ENCODE measurements at places on chromosomes 3 and 15.

GRCh38 chr3:115651087-115651486, 27.8 kb downstream of the GAP43 start:
- no peak for DNase-seq

DNA sequence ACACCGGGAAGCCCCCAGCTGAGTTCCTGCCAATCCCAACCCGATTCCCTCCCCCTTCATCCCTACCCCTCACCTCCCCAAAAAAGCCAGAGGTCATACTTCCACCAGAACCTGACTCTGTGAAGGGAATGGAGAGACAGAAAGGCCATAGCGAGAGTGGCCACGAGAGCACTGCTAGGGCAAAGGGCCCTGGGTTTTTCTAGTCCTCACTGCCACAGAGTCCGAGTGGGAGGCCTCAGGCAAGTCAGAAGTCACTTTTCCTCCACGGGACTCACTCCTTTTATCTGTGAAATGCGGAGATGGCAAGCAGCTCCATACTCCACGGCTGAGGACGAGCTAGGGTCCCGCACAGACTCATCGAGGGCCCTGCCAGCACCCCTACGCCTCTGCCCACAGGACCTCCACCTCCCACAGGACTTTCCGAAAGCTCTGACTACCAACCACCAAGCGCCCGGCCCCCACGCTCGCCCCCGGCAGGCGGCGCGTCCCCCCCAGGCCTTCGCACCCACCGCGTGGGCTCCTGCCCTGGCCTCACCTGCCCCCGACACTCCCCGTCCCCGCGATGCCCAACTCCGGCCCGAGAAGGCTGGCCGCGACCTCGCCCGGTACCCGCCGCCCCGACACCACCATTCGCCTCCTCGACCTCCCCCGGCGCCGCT, 792 bp downstream of the ATP13A3 start:
- DNase-seq: peak; percentile 30

DNA sequence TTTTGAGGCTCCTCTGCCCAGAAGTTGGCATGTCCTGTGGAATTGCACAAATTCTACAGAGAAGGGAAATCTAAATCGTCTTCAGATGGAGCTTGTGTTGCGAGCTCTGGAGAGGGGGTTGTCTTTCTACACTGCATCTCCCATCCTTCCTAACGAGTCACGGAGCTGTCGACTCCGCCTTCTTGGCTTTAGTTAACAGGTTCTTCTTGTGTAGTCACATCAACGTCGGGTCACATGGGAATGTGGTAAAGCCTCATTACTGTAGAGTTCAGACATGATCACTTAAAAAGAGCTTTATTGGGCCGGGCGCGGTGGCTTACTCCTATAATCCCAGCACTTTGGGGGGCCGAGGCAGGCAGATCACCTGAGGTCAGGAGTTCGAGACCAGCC, 60.0 kb downstream of the DNASE1L3 start:
- DNase-seq: no peak

- DNase-seq: no peak
Measured at GRCh38 chr3:119350114-119350513, 55.9 kb downstream of the ARHGAP31 start.

DNA sequence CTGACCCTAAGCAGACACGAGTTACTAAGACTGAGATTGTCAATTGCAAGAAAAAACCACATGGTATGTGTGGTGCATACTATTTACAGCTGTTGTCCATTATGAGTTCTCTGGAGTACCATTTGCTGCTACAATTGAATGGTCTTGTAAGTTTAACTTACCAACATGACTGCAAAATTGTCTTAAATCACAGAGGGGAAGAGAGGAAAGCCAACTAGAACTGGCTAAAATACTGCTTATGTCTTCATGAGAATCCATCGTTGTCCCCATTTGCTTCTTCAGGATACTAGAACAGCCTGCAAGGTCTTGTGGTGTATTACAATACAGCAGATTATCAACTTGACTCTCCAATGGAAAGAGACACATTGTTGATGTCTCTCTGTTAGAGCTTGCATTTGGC, 313.2 kb downstream of the AGBL1 start:
- DNase-seq: no peak

DNA sequence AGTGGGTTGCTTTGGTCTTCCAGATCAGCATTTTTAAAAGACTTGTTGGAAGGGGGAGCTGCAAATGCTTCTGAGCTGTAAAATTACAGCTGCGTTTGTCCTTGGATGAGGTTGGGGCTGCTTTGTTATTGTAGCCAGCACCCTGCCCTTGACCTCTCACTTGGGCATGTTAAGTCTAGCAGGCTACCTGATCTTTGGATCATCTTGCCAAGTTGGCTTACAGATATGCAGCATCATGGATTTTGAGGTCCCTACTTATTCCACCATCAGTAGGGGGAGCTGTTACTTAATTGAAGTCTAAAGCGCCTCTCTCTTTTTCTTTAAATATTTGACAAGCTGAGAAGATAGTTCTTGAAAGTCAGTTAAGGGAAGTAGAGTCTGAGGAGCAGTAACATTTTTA, 793.0 kb downstream of the MCTP2 start:
- DNase-seq: no peak

DNA sequence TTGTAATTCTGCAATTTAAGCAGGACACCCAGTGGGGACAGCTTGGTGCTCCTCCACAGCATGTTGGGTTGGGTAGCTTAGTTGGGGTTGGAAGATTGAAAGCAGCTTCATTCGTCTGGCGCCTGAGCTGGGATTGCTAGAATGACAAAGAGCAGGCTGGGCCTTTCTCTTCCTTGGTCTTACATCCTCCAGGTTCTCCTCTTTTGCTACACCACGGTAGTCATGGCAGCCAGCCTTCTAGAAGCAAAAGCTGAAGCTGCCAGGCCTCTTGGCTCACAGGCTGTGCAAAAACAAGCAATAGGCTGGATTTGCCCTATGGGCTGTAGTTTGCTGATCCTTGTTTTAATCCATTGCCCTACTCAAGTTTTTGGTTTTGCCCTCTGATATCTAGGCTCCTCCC, 3.2 kb upstream of the ANXA2 start:
- DNase-seq: no peak

- DNase-seq: no peak
Measured at GRCh38 chr15:90883976-90884718, at the start of gene FES. Gene FES (plus strand): TSS chr15:90884504. CDS start chr15:90885046, 542 bp downstream.

DNA sequence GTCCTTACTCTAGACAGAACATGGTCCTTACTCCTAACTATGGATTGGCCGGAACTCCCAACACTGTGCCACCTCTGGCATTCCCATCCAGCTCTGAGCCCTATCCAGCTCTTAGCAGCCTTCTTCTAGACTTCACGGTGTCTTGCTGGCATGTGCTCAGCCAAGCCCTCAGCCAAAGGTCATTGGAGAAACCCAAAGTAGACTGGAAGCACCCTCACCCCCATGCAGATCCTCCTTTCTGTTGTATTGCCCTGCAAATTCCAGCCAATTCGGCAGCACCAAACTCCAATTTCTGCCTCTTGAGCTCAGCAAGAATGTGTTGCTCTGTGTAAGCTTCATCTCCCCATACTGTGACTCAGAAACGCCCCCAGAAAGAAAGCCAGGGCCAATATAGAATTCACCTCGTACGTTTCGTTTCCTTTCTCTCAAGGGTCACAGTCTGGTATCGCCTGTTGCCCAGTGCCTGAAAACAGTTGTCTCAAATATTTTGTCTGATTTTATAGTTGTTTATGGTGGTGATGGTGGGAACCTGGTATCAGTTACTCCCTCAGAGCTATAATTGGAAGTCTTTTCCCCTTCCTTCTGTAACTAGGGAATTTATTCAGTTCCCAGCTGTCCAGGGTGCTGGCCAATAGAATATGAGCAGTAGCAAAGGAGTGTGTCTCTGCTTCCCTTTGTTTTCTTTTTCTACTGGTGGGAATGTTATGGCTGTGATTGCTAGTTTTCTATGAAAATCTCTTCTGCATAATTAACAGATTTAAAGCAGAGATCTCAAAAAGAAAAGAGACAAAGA, 28.4 kb upstream of the EPHB3 start:
- no peak for DNase-seq

DNA sequence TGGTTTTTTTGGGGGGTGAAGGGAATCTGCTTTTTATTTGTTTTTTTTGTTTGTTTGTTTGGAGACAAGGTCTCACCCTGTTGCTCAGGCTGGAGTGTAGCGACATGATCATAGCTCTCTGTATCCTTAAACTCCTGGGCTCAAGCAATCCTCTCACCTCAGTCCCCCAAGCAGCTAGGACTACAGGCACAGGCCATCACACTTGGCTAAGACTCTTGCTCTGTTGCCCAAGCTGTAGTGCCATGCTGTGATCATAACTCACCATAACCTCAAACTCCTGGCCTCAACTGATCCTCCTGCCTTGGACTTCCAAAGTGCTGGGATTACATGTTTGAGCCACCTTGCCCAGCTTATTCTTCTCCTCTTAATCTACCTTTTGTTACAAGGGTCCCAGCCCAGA, 31.8 kb downstream of the GPR176 start:
- DNase-seq: no peak

- DNase-seq: no peak
Measured at GRCh38 chr3:58556761-58557221, 19.8 kb upstream of the ACOX2 start.

DNA sequence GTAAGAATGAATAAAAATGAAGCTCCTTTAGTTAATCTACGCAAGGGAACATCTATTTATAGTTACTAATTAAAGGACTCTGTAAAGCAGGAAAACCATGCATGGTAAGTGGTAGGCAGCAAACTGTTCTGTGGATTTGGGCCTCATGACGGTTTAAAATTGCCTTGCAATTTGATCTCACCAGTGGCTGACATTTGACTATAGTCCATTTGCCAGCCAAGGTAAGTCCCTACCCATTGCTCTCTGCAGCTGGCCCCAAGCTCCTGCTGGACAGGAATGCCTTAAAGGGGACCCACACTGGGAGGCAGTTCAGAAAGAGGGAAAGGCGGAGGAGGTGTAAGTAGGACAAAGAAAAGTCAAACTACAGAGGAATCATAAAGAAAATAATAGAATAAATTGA, 203.3 kb downstream of the PLCL2 start:
- DNase-seq: no peak

GRCh38 chr3:50572158-50572557, 2.8 kb downstream of the HEMK1 start:
- peak; percentile 73 for DNase-seq

DNA sequence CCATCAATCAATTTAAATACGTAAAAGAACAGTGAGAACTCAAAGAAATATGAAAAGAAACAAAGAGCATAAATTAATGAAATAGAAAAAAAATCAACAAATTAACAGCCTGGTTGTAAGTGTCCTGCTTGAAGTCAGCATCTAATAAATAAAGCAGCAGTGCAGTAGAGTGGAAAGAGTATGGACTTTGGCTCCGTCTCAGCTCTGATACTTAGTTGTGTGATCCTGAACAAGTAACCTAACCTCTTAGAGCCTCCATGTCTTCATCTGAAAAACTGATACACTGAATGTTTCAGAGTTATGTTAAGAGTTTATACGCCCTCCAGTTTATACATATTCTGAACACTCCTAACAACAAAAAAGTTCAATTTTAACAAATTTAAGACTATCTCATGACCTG, 44.6 kb downstream of the TFDP2 start:
- no peak for DNase-seq

GRCh38 chr15:38705436-38706219, 141.0 kb upstream of the RASGRP1 start:
- DNase-seq: no peak

GRCh38 chr3:72675243-72675642, 173.0 kb downstream of the SHQ1 start:
- DNase-seq: no peak

GRCh38 chr3:88031642-88032077, 27.1 kb downstream of the CGGBP1 start:
- DNase-seq: no peak

GRCh38 chr3:71417791-71418190, 165.7 kb downstream of the FOXP1 start:
- DNase-seq: no peak

DNA sequence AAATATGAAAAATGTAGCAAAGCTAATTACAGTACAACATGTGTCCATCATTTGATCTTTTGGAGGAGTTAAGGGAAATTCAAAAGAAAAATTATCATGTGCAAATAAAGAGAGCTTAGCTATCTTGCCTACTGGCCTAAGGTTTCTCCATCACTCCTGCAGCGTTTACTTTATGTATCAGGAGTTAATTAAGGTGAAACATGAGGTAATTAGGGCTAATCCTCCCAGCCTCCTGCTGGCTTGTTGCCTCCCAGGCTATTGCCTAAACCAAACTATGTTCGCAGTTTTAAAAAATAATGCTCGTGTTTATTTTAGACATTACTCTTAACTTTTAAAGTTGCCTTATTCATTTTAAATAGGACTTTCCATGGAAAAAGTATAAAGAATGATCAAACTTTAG, 367.5 kb downstream of the ROBO2 start:
- DNase-seq: no peak

DNA sequence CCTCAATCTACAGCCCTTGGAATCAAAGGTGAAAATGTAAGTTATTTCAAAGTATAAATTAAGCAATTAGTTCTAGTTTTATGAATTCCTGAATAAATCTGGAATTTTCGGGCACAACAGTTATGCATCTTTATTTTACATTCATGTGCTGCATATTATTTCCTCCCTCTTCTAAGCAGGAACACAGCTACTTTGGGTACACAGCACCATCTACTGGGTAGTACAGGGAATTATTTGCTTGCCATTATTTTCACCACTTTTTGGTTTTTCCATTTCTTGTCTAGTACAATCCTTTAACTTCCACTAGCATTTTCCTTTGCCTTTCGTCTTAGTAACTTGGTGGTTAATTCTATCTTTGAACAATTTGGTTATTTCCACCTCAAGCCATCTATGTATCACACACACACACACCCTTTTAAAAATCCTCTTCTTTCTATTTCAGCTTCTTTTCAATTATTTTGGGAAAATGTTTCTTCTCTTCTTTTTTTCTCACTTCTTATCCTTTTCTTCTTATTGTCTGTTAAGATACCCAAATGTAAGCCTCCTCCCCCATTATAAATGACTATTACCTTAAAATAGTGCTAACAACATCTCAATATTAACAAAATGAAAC, 451.0 kb downstream of the MFSD1 start:
- DNase-seq: no peak

DNA sequence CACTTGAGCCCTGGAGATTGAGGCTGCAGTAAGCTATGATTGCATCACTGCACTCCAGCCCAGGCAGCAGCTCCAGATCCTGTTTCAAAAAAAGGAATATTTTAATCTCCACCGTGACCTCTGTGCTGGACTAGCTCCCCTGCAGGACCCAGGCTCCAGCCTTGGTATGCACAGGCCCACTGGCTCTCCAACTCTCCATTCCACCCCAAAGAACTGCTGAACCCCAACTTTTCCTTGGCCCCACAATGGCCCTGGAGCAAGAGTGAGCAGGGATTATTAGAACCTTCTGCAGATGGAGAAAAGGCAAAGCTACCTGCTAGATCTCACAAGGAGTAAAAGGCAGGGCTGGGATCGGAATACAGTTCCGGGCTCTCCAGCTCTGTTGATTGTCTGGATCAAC, 32.8 kb upstream of the SFMBT1 start:
- DNase-seq: no peak

DNA sequence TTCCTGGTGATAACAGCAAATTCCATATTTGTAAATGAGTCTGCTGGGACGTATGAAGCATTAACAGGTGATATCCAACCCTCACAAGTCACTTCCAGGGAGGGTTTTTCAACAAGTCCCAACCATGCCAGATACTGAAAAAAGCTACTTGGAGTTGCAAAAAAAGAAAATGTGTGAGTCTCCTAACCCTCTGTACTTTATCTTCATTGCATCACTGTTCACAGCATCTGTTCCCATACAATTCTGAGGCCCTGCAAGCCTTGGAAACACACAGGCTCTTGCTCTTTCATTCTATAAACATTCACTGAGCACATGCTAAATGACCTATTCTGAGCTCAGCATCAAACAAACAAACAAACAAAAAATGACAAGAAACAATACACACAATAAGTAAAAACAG, 120.8 kb downstream of the RFTN1 start:
- no peak for DNase-seq
